SK-N-SH (cell line): ENCODE measurements at places on chromosomes 13 and 19.

- DNase-seq, result no peak
These were observed 3.1 kb downstream of the CEACAM3 start for GRCh38 chr19:41799444-41800000.

DNA sequence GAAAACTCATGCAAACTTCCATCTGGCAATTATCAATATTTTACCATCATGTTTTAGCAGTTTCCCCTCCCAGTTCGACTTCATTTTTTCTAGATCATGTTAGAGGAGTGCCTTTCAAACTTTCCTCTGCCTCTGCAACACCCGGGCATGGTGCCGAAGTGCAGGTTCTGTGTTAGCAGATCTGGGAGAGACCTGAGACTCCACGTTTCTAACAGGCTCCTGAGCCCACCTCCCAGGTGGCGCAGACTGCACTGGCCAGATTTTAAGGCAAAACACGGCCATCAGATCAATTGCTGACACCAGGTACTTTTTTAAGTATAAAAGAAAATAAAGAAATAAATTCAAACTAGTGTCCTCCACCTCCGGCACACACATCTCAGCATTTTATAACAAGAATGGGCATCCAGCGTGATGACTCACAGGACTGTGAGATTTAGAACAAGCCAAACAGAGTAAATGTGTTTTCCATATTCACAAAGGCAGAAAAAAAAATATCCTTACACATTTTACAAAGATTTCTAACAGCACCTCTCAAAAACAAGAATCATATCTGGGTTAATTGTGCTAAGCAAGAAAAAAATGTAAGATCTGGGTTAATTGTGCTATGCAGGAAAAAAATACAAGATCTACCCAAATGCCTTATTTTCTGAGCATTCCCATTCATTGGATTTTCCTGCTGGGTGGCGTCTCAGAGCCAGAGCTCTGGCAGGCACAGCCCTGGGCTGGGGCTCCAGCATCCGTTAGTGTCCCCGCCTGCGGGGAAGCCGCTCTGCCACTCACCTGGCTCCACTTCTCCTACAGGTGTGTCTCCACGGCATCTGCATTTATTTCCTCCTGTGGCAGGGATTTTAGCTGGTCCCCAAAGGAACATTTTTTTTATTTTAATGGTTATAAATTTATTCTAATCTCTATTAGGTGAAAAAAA lies 127.9 kb upstream of the SOX1 start:
- no peak for DNase-seq

- DNase-seq, result no peak
These were observed 67.4 kb downstream of the GGACT start for GRCh38 chr13:100520936-100521850.

DNA sequence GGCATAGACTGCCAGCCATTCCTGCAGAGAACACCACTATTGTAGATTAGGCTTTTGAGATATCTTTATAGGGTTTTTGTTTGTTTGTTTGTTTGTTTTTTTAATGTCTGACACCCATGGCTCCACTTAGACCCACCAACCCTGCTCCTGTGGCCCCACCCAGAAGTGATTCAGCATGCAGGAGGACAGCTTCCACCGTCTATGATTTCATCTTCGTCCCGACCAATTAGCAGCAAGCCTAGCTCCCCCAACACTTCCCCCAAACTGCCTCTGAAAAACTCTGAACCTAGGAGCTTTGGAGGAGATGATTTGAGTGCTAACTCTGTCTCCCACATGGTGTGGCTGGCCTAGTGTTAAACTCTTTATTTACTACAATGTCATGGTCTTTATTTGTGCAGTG lies 108.3 kb upstream of the RXFP2 start:
- no peak for DNase-seq

GRCh38 chr13:24929196-24929595 lies 165.2 kb downstream of the RNF17 start:
- DNase-seq, result no peak

GRCh38 chr13:80171096-80171495 lies 169.8 kb downstream of the SPRY2 start:
- no peak for DNase-seq

DNA sequence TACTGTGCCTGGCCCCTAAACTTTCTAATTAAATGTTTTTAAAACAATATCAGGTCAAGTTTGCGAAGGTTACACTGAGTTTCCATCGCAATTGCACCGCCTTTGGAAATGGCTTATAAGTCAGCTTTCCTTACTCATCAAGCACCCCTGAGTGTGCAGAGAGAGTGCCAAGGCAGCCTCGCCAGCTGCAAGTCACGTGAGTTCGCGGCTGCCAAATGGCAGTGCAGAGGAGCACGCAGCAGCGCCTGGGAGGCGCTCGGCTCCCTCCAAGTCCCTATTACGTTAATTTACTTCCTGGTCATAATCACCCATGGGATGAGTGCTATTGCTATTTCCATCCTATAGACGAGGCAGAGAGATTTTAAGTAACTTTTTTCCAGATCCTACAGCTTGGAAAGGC lies 319.6 kb downstream of the TEX29 start:
- no peak for DNase-seq

DNA sequence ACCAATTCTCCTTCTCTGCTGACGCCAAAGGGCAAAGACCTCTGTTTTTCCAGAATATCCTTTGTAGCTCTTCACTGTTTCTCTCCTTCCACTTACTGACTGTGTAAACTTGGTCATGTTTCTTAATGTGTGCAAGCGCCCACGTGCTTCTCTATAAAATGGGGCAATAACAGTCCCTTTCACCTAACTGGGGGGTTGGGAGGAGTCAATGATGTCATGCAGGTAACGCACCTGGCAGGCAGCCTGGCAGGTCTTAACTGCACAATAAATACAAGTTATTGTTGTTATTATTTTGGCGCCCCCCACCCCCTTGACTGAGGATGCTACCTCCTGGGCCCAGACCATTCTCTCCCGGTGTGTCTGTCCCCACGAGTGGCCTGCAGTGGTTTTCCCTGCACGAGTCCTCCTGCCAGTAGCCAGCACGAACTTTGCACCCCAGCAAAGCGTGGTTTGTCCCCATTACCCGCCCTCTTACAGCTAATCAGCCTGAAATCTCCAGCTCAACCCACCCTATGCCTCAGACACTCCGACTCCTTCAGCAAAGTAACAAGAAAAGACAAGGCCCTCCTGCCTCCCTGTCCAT lies 5.3 kb downstream of the SBSN start:
- no peak for DNase-seq

DNA sequence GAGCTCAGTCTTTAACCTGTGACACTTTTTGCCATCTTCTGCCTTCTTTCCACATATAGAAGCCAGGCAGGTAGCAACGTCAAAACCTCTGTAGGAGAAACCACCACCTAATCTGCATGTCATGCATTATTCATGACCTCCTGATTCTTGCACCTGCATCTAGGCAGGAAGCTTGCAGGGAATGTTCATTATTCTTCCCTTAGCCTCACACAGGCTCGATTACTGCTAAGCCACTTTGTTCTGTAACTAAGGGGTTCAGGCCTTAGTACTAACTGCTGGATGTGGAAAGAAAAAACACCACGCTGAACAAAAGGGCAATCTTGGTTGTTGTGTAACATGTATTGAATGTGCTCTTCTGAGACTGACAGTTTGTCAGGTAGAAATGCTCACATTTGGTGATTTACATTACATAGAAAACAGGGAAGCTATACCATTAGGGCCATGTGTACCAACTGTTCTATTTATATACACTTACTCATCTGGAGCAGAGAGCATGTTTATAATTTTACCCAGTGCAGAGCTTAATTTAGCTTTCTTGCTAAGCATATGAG lies 366.9 kb downstream of the KLF12 start:
- no peak for DNase-seq

GRCh38 chr13:44770951-44771350 lies 194.8 kb upstream of the TSC22D1 start:
- DNase-seq, result no peak

DNA sequence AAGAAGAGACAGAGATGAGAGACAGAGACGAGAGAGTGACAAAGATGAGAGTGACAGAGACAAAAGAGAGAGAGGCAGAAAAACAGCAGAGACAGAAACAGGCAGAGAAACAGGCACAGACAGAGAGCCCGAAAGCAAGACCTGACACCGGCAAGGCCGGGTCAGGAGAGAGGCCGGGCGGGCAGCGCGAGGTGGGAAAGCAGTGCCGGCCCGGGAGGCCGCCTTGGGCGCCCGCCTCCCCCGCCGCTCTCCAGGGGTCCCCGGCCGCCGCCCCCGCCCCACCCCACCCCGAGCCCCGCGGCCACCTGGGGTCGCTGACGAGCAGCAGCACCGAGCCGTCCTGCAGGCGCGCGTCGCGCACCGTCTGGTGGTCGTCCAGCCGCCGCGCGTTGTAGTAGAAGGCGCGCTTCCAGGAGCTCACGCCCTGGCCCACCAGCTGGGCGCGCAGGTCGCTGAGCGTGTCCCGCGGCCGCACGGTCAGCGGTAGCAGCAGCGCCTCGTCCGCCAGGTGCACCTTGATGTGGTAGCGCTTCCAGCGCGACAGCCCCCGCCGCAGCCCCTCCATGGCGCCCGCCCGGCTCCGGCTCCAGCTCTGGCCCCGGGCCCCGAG lies at the start of gene TINCR:
TSS of gene TINCR (minus strand) at position 594 of the 610 bp plus-strand sequence.
- DNase-seq, result peak; percentile 77

- no peak for DNase-seq
These were observed 29.7 kb downstream of the SIAH3 start for GRCh38 chr13:45821811-45822210.

GRCh38 chr13:24181991-24182702 lies 21.6 kb downstream of the SPATA13 start:
- no peak for DNase-seq

- no peak for DNase-seq
These were observed 4.8 kb downstream of the F2RL3 start for GRCh38 chr19:16893686-16893989.

DNA sequence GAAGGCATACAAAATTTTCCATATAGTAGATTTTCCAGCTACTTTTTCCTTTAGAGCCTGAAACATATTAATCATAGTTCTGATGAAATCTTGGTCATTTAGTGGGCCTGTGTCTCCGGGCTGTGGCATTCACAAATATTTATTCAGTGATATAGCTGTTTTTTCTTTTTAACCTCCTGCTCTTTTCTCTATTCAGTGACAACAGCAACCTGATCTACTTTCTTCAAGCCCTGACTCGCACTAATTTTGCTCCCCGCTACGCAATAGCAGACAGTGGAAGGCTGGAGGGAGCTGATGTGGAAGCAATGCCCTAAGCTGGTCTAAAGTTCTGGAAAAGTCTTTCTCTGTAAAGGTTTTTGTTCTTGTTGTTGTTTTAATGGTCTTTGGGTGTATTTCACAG lies 289.7 kb downstream of the SLITRK6 start:
- no peak for DNase-seq

GRCh38 chr19:262125-262524 lies 29.1 kb downstream of the PLPP2 start:
- peak; percentile 0 for DNase-seq

DNA sequence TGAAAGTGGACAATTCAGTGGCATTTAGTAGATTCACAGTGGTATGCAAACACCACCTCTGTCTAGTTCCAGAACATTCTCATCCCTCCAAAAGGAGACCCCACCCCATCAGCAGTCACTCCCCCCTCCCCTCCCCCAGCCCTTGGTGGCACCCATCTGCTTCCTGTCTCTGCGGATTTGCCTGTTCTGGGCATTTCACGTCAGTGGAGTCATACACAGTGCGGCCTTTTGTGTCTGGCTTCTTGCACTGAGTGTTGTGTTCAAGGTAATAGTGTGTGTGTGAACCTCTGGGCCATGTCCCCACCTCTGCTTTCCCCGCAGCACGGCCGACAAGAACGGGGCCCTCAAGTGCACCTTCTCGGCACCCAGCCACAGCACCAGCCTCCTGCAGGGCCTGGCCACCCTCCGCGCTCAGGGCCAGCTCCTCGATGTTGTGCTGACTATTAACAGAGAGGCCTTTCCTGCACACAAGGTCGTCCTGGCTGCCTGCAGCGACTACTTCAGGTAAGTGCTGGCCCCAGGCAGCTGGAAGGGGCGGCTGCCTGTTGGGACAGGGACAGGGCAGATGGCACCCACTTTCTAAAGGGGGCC lies 19.4 kb upstream of the CRTC1 start:
- DNase-seq, result no peak

GRCh38 chr13:41345165-41345913 lies 34.3 kb downstream of the NAA16 start:
- DNase-seq, result no peak

DNA sequence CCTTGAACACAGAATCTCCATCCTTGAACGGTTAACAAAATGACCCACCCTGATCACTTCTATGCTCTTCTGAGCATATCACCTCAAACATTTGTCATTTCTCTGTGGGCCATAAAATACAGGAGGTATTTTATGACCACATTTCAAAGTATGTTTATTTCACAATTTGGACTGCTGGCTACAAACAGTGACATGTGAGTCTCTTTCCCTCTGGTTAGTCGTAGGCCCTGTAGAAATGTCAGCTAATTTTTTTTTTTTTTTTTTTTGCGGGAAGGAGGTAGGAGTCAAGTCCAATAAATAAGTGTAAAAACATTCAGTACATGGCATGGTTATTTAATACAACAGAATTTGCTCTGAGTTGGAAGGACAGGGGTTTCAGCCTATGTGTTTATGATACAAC lies 70.7 kb downstream of the FOXO1 start:
- DNase-seq, result no peak

DNA sequence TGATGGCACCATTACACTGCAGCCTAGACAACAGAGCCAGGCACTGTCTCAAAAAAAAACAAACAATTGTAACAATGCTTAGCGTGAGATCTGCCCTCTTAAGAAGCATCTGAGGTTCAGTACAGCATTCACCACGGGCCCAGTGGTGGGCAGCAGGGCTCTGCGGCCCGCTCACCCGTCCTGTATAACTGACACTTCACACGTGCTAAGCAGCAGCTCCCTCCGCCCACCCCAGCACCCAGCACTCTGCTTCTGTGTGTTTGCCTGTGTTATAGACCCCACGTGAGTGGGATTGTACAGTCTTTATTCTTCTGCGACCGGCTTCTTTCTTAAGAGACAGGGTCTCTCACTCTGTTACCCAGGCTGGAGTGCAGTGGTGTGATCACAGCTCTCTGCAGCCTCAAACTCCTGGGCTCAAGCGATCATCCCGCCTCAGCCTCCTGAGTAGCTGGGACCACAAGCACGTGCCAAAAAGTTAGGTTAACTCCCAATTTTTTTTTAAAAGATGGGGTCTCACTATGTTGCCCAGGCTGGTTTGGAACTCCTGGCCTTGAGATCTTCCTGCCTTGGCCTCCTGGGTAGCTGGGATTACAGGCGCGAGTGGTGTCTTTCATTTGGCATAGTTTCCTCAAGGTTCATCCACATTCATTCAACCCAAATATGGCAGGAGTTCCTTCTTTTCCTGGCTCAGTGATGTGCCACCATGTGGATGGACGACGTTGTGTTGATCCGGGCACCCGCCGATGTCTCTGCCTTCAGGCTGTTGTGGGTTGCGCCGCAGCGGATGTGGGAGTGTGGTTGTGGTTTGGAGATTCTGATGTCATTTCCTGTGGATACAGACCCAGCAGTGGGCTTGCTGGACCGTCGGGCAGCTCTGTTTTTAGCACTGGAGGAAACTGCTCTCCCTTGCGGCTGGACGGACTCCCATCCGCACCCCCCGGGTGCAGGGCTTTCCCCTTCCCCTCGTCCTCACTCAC lies 170.0 kb downstream of the KDM4B start:
- no peak for DNase-seq

- DNase-seq, result no peak
These were observed 10.4 kb upstream of the PDX1 start for GRCh38 chr13:27909378-27909777.
